ENCODE measurements at places on chromosomes 2 and 18. TPM values are rescaled to one million over a fixed set of nuclear protein-coding genes. Genes with fewer than 3 reads are reported as not detected.

GRCh38 chr18:63206433-63207142 is 113.0 kb downstream of the BCL2 start:
- no peak for DNase-seq

Gene CLK1
- 39.8 TPM for polyA plus RNA-seq

Gene IL36A
- polyA plus RNA-seq, result not detected

DNA sequence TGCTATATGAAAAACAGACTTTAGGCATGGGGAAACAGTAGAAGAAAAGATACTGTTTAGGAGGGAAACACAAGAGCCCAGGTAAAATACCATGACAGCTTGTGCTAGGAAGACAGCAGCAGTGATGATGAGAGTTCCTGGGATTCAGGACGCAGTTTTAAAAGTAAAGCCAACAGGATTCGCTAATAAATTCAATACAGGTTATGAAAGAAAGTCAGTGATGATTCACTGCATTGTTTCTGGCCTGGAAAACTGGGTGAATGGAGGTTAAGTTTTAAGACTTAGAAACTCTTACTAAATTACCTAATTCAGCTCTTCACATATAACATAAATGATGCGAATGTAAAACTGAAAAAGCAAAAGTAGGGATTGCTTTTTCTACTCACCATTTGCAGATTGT is 27.9 kb upstream of the RNU4ATAC start:
- no peak for DNase-seq

DNA sequence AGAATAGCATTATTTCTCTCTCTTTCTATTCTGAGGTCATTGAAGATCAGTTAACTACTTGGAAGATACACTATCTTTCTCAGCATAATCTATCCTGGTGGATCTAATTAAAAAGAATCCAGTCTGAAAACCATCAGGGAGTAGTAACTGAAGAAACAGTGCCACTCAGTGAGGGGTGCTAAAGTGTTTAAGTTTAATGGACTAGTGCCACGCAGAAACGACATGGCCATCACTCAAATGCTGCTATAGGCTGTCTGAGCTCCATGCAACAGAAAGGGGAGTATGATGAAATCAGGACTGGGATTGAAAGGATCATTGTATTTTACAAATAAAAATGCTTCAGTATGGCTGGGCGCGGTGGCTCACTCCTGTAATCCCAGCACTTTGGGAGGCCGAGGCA is 23.3 kb downstream of the LRRC30 start:
- DNase-seq, result no peak

DNA sequence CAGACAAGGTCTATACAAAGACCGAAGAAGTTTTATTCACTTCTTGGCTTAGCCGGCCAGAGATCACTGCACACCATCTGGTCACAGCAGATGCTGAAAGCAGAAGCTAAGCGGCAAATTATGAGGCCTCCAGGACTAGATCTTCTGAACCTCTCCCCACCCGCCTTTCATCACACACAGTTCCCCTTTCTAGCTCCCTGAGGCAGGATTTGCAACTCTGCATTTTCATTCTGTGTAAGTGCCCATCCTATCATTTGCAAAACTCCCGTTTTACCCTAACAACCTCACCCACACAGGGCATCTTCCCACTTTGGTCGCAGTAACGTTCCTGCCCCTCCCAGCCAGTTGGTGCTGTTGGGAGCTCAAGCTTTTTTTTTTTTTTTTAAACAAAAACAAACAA is 3.1 kb upstream of the MOB1A start:
- DNase-seq, result no peak

- no peak for DNase-seq
Measured at GRCh38 chr2:72026819-72027425, 120.7 kb downstream of the CYP26B1 start.

DNA sequence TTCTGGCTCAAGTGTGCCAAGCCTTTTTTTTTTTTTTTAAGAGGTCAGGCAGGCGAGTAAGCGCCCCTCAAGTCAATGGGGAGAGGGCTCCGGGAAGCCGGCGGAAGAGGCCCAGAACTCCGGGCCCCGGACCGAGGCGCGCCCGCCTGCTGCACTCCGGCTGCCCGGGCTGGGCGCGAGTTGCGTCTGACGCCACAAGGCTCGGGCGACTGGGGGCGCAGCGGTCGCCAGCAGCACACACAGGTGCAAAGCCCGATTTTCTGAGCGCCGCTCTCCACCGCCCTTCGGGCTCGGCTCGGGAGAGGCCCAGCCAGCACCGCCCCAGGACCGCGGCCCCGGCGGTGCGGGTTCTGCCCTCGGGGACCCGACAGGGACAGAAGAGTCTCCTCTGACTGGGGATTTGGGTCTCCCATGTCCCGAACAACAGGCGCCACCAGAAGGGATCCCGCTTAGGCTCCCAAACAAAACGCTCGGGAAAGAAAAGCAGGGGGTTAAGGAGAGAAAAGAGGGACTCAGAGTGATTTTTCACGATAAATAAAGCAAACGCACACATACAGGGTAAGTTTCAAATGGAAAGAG is 787 bp downstream of the ERBB4 start:
- DNase-seq, result no peak

DNA sequence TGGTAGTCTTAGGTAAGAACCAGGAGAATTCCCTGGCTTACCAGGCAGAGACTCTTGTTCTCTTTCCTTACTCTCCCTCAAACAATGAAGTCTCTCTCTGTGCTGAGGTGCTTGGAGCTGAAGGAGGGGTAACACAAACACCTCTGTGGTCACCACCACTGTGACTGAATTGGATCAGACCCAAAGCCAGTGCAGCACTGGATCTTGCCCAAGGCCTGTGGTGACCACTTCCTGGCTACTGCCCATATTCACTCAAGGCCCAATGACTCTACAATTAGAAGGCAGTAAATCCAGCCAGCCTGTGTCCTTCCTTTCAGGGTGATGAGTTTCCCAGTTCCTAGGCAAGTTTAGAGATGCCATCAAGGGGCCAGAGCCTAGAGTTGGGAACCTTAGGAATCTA is 706.8 kb downstream of the SLC4A3 start:
- DNase-seq, result no peak

GRCh38 chr18:61662726-61663125 is 230.1 kb downstream of the RNF152 start:
- DNase-seq, result no peak

Gene CAPN14
- 0.09 TPM for polyA plus RNA-seq

Gene VWC2L
- not detected for polyA plus RNA-seq

DNA sequence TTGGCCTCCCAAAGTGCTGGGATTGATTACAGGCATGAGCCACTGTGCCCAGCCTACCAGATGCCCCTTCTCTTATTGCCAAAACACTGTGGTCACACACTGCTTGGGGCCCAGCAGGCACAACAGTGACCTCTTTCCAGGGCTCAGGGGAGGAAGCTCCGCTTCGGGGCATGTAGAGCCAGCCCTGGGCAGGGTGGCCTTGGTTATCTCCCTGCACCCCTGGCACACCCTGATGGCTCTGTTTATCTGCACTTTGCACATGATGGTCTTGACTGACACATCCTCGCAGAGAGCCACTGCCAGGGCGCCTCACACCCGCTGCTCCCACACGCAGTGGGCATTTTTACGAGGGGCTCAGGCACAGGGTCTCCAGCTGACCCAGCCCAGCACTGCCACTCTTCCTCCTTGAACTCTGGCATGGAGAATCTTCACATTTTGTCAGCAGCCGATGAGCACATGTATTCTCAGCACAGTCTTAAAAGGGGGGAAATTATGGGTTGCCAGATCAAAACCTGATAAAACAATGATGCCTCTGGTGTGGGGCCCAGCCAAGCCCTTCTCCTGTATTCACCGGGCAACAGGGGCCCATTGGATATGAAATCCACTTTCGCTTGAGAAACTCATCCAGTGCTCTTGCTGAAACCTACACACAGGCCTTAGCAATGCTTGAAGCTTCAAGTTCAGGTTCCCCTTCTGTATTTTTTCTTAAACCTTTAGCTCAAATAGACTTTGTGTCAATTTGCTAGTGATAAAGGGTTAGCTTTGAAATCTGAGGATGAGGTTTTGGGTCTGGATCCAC is 5.9 kb downstream of the GYPC start:
- DNase-seq, result no peak

- no peak for DNase-seq
Measured at GRCh38 chr2:191289049-191289448, 43.8 kb downstream of the MYO1B start.

DNA sequence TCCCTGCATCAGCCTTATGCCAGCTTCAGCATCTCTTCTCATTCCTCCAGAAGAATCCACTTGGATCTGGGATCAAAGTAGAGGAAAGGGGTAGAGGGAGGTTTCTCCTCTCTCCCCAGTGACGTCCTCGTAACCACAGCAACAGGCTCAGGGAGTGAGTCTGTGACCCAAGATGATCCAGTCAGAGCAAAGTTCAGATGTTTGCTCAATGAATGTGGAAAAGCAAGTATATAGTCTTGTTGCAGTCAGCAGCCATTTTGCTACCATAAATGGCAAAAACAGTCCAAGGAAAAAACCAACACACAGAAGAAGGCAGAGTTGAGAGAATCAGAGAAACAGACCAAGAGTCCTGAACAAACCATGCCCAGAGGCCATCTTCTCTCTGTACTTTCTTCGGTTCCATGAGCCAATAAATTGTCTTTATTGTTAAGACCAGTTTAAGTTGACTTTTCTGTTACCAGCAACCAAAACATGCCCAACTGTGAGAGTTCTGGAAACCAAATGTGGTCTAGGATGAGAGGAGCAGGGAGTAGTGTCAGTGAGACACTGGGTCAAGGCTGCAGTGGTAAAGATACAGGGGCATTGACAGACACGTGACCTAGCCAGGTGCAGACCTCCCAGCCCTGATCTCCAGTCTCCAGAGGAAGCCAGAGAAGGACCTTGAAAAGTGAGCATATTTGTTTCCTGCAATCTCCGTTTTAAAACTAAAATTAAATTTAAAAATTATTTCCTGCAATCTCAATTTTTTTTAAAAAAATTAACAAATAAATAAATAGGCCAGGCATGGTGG is 3.2 kb upstream of the CXCR1 start:
- no peak for DNase-seq

Gene CHRND
- not detected for polyA plus RNA-seq

Gene TGIF1
- polyA plus RNA-seq, result 159 TPM

Gene GREB1L
- polyA plus RNA-seq, result 1.1 TPM

- DNase-seq, result no peak
Measured at GRCh38 chr2:210356944-210357343, 42.0 kb upstream of the MYL1 start.

Gene ERBB4
- not detected for polyA plus RNA-seq

DNA sequence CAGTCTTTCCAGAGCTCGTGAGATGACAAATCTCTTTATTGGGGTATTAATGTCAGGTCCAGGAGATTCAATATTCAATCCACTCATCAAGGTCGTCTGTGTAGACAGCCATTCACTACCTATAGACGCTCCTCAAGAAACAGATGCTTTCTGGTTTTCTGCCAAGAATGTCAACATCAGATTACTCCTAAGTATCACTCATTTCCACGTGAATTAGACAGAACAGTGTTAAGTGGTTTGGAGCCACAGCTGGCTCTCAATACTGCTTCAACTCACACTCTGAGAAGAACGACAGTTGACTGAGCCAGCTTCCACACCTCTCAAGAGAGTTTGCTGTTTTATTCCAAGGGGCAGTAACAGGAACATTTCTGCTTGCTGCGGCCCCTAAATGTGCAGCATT is 113.5 kb upstream of the NEDD4L start:
- DNase-seq, result no peak

- no peak for DNase-seq
Measured at GRCh38 chr2:177537213-177537612, 144.6 kb downstream of the AGPS start.

DNA sequence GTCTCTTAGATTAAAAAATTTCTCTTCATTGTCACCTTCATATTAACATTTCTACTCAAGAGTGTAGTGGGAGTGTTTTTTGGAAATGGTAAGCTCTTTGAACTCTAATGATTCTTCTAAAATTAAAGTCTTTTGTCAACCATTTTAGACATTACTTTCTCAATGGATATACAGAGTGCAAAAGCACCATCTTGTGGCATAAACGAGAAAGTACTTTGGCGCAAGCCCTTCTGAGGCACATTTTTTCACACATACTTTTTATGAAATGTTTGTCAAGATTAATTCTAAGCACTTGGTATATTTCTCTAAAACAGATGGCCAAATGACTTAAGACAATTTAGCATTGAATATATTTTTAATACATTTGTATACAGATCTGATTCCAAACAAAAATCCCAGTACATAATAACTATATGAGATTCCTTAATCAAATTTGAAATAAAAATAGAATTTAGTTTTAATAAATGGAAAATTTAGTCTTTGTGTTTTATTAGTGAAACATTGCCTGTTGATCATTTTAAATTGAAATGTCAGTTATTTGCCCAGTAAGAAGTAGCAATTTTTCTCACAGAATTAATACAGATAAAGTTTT is 63.3 kb upstream of the GALNT5 start:
- peak; percentile 63 for DNase-seq

Gene TET3
- 4.5 TPM for polyA plus RNA-seq

Data from A549 (cell line).